ENCODE measurements at places on chromosomes 1 and 21.
A peak's percentile ranks its signal among the peaks of the same experiment; 100 is the strongest.

- no peak for DNase-seq
These were observed 40.7 kb downstream of the NME7 start for GRCh38 chr1:169326956-169327268.

DNA sequence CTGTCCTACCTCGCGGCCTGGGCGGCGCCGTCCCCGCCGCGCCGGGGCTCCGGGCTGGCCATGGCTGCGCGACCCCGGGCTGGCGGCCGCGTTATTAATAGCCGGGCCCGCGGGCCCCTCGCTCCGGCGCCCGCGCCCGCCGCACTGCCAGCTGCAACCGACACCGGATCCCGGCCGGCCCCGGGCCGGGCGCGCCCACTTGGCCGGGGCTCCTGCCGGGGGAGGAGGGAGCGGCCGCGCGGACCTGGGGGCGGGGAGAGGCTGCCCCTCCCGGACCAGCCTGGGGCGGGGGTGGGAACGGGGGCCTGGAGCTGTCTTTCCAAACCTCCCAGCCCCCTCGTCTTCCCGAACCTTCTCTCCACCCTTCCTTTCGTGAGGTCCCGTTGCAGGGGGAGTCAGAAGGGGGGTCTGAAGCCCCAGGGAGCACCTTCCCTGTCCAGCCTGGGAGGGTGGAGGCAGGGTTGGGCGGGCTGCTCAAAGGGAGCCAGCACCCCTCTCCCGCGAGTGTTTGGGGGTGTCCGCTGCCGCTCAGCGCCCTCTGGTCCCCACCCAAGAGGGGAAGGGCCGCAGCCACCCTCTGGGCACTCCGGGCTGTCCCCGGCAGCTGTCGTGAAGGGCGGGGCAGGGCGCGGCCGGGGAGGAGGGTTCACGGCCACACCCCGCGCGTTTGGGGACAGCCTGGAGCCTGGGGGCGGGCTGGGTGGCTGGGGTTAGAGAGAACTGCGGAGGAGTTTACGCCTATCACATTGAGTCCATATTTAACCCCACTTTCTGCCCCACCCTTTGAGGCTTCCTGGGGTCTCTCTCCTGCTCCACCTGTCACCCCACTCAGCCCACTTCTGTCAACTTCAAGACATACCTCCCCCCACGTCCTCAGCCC, at the start of gene SYNC:
SYNC (minus strand) TSS at position 172 of the 880 bp plus-strand sequence; CDS start at position 62, 110 bp downstream.
- peak; percentile 2 for DNase-seq

GRCh38 chr1:80244372-80244771, 1237.8 kb upstream of the ADGRL4 start:
- no peak for DNase-seq

DNA sequence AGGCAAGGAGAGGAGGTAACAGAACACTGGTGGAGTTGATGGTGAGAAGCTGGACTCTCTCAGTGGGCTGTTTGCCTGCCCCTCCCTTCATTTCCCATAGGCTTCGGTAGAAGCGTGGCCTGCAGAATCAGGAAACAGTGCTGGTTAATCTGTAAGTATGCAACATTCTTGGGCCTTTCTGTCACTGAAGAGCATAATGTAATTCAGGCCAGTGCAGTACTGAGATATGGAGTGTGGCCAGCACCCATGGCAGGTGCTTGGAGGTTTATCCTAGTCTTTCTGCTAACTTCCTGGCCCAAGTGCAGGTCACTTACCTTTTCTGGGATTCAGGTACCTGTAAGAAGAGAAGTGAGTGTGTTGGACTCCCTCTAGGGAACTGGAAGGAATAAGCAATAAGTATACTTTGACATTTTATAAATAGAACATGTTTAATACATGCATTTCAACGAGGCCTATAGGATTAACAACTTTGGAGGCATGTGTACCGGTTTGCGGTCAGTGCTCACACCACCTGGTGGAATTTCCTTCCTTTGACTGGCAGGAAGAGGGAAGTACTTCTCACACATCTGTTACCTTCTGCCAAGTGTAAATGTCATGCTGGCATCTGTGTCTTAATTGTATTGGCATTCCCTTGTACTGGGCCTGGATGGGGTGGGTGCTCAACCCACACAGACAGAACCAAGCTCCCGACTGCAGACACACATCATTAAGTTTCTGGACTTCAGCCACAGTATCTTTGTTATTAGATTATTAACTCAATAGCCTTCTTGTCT, 105.5 kb downstream of the KIF26B start:
- no peak for DNase-seq

- DNase-seq, result no peak
These were observed 6.6 kb downstream of the KLHDC8A start for GRCh38 chr1:205350124-205350523.

- DNase-seq, result no peak
These were observed 55.7 kb downstream of the NTPCR start for GRCh38 chr1:233006108-233006507.

DNA sequence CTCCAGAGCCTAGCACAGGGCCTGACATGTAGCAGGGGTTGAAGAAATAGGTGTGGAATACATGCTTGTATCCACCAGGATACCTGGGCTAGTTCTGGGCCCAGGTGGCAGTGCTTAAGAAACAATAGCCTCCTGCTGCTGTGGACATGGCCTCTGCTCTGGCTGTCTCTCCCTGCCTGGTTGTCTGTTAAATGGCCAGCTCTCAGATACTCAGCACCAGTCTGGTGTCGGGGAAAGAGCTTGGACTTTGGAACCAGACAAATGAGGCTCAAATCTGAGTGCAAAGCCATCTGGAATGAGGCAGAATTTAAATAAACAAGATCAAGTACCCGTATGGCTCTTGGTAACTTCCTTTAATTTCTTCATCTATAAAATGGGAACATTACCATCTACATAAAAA, 31.5 kb downstream of the SESN2 start:
- DNase-seq, result no peak

DNA sequence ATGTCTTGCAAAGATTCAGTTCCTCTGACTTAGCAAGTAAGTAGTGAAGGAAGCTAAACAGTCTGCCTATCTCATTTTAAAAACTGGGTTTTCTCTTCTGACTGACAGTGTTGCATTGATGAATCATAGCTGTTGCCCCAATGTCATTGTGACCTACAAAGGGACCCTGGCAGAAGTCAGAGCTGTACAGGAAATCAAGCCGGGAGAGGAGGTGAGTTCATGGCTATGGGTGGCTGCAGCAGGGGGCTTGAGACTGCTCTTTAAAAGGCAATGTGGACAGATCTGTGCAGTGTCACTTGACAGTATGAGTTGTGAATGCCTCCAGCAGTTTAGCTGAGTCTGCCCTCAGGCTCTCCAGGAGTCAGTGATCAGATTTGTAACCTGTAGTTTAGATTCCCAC, 46.6 kb downstream of the SMYD2 start:
- no peak for DNase-seq

GRCh38 chr1:58573705-58574591, 3.1 kb downstream of the TACSTD2 start:
- DNase-seq, result no peak

- DNase-seq, result peak; percentile 94
These were observed at the start of gene KIF14 for GRCh38 chr1:200620273-200621131. TSS of gene KIF14 (minus strand) at chr1:200620751. CDS start at chr1:200618723, 2,028 bp downstream.

DNA sequence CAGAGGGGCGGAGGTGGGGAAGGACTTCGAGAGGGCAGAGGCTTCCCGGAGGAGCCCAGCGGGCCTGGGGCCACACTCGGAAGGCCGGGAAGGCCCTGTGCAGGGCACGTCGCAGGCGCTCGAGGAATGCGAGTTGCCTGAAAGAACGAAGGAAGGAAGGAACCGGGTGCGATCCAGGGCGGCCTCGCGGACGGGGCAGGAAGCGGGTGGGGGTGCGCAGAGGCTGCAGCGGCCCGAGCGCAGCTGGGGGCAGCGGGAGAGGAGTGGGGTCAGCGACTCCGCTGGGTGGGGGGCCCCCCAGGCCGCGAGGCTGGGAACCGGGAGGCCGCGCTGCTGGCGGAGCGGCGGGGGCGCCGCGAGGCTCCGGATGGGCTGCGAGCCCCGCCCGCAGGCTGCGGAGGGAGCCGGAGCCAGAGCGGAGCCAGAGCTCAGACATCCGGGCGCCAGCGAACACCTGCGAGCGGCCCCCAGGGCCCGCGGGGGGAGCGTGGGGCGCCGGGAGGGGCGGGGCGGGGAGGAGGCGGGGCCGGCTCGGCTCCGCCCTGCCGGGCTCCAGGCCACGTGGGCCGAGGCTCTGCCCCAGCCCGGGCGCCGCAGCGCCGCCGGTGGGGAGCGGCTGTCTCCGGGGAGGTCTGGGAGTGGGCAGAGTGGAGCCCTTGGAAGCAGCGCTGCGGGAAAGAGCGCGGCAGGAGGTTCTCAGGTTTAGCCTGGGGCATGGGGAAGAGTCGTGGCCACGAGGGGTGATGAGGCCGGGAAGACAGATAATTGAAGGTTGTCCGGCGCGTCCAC, 4.6 kb downstream of the ID3 start:
- DNase-seq, result peak; percentile 99

DNA sequence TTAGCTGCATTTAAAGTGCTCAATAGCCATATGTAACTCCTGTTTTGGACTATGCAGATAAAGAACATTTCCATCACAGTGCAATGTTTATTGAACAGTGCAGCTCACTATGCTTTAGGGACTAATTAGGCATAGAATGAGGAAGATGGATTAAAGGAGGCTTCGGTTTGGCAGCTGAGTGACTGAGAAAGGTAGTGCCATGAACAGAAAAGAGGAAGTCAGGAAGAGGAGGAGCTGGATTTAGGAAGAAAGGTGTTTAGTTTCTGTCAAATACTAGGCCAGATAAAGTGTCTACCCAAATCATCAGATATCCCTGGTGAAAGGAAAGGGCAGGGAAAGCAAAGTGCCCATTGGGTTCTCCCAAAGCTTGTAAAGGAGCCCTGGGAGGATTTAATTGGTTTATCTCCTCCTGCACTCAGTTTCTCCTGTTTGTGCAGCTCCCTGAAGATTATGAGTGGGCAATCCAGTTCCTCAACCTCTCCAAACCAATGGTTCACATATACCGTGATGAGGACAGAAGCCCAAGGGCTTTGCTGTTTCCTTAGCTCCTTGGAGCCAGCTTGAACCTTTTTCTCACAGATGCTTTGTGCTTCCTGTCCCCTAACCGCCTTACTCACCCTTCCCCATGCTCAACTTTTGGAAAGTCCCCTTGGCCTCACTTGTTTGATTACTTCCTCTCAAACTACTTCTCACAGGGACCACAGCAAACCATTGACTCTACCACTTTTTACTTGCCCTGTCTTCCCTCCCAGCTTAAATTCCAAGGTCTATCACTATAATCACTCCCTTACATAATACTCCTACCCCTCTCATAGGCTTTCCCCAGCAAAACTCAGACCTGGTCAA, 3.5 kb upstream of the RAP1A start:
- no peak for DNase-seq

- no peak for DNase-seq
These were observed 513.5 kb downstream of the LMO4 start for GRCh38 chr1:87842156-87842555.

GRCh38 chr1:53458634-53459033, 565 bp upstream of the DMRTB1 start:
- no peak for DNase-seq

DNA sequence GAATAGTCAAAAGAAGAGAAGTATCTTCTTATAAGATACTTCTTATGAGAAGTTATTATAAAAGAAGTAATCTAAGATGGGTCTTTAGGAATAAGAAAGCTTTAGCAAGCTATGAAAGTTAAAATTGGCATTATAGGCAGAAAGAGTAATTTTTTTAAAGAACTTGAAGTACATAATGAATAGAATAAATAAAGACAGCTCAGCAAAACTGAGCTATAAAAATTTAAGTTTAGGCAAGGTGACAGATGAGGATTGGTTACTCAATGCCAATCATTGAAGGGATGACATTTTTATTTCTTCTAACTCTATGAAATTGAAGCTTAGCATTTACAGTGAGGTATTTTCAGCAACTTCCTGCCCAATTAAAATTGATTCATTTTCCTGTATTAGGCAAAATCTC, 966.8 kb downstream of the BRINP3 start:
- no peak for DNase-seq

DNA sequence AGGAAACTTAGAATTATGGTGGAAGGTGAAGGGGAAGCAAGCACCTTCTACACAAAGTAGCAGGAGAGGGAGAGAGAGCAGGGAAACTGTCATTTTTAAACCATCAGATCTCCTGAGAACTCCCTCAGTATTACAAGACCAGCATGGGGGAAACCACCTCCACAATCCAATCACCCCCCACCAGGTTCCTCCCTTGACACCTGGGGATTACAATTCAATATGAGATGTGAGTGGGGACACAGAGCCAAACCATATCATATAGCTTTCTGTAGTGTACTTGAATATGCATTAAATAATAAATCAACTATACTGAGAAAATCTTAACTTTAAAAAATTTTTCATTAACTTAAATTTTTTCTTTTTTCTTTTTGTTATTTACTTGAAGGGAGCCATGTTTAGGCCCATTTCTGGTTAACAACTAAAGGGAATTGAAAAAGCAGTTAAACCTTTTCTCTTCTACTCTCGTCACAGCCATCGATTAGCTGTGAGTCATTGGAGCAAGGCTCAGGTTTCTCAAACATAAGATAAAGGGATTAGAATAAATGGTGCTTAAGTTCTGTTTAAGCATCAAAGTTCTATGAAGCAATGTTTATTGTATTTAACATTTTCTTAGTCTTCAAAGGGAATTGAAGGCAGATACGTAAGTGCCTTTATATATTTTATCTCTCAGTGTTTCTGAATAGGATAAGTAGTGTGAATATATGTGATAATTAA, 72.2 kb upstream of the DPT start:
- DNase-seq, result no peak

DNA sequence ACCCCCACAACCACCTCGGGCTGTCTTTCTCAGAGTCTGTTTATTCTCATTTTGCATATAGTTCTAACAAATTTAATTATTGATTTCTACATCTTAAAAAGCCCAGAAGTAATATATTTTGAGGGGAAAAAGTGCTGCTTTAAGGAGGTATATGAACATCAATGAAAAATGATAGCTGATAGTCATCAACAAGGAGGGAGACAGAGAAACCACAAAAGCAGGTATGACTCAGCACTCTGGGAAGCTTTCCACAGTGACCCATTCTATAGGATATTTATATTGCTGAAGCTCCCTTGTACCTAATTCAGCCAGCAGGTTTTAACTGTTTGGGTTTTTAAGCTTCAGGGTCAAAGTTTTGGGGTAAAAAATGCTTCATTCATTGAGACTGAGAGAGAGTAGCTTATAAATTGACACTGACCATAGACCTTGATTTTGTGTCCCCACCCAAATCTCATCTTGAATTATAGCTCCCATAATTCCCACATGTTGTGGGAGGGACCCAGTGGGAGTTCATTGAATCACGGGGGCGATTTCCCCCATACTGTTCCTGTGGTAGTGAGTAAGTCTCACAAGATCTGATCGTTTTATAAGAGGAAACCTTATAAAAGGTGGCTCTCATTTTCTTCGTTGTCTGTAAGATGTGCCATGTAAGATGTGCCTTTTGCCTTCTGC, 27.4 kb downstream of the VANGL1 start:
- no peak for DNase-seq

All from NCI-H1105 (cell line).